Right renal pelvis (tissue), 4 donors: ENCODE measurements at places on chromosomes 5 and 9.

- DNase-seq: no peak
These were observed 114.0 kb downstream of the LHX2 start for GRCh38 chr9:124125651-124125977.

GRCh38 chr9:126215486-126215885 lies 111.1 kb upstream of the MVB12B start:
- DNase-seq: no peak

- DNase-seq: no peak
These were observed 12.2 kb downstream of the PPP3R2 start for GRCh38 chr9:101582553-101582952.

- no peak for DNase-seq
These were observed 1231.1 kb upstream of the ACO1 start for GRCh38 chr9:31153250-31153840.

GRCh38 chr5:95739857-95740256 lies 8.7 kb downstream of the RHOBTB3 start:
- DNase-seq: no peak
